ENCODE measurements at places on chromosomes 7 and 10. TPM values are rescaled to one million over a fixed set of nuclear protein-coding genes. Genes with fewer than 3 reads are reported as not detected.

The TMEM248 gene
- total RNA-seq: 61.1 TPM

The TRPV5 gene
- total RNA-seq: not detected

The CNOT4 gene
- 8.4 TPM for total RNA-seq

DNA sequence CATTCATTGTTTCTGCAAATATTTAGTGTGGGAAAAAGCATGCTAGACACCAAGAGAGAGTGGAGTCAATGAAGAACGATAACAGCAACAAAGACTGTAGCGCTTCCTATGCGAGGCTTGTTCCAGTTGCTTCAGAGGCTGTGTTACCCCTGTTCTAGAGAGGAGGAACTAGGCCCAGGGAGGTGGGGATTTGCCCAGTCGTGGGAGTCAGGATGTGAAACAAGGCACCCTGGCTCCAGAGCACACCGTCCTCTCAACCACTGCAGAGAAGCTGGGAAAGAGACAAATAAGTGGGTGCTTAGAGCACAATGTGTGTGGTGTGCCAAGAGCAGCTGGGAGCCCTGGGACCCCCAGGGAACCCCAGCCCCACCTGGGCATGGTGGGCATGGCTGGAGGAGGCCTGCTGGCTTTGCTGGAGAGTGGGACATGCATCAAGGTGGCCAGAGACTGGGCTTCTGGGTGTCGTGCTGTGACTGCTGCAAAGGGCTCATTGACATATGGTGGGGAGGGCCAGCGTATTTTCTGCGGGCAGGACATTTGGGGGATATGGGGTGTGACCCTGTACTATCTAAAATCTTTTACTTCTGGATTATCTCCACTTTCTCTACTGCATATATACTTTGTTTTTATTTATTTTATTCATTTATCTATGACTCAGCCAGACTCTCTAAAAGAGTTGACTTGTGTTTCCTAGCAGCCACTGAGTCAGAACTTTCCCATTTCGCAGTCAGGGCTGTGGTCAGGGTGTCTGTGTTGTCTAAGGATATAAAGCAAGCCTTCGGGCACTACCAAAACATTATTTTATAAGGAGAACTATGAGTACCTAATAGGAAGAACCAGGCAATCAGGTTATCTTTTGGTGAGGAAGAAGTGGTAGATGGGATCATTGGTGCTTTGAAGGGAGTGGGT is 95.4 kb downstream of the TCF7L2 start:
- peak overlapping the region; percentile 71 for H3K27ac ChIP-seq
- peaks cover 17% of the 10 kb centered on the region for H3K36me3 ChIP-seq
- no peaks in the 10 kb centered on the region for H3K27me3 ChIP-seq
- DNase-seq: peak; percentile 85

GRCh38 chr7:45196374-45196773 is 38.8 kb downstream of the RAMP3 start:
- no peaks in the 10 kb centered on the region for H3K36me3 ChIP-seq
- DNase-seq: no peak
- H3K4me1 ChIP-seq: no peaks in the 10 kb centered on the region
- H3K27me3 ChIP-seq: peaks cover 27% of the 10 kb centered on the region

DNA sequence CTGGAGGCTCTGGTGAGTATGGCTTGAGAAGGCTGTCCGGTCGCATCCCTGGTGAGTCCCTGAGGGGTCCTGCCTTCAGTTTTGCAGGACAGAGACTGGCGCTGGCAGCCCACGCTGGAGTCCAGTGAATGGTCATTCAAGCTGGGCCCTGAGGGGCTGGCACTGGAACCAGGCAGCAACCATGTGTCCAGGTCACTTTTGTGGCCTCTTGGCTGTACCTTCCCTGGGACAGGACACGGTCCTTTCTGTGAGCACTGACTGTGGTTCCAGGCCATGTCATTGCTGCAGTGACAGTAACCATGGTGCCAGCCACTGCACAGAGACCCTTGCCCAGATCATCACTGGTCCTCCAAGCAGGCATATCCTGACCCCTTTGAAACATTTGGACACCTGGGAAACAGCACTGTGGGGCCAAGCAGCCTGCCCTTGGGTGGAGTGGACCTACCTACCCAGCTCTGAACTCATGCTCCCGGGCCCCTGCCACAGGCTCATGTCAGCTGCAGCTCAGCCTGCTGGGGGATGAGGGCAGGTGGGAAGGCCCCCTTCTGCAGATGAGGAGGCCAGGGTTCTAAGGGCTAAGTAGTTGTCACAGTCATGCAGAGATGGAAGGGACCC is 72.1 kb downstream of the ADCY1 start:
- no peaks in the 10 kb centered on the region for H3K27me3 ChIP-seq
- no peak overlapping the region for H3K4me3 ChIP-seq
- no peak overlapping the region for H3K27ac ChIP-seq
- no peak for DNase-seq

GRCh38 chr7:42858570-42858969 is 53.3 kb downstream of the C7orf25 start:
- H3K4me1 ChIP-seq: peaks cover 16% of the 10 kb centered on the region
- no peak overlapping the region for H3K4me3 ChIP-seq
- no peaks in the 10 kb centered on the region for H3K27me3 ChIP-seq
- H3K36me3 ChIP-seq: no peaks in the 10 kb centered on the region
- peak; percentile 65 for DNase-seq
- H3K27ac ChIP-seq: no peak overlapping the region

- no peaks in the 10 kb centered on the region for H3K4me1 ChIP-seq
- no peaks in the 10 kb centered on the region for H3K36me3 ChIP-seq
- H3K27ac ChIP-seq: no peak within 1 kb of the TSS
- H3K4me3 ChIP-seq: peak within 1 kb of the TSS; percentile 67
- DNase-seq: no peak
- H3K27me3 ChIP-seq: peaks cover 47% of the 10 kb centered on the region
These were observed at the start of gene RELN for GRCh38 chr7:103989200-103989784. Gene RELN, minus strand, starts transcription at chr7:103989658. Its CDS starts 302 bp downstream, at chr7:103989356.

GRCh38 chr10:131925011-131925649 is 24.3 kb downstream of the PPP2R2D start:
- peaks cover 3% of the 10 kb centered on the region for H3K36me3 ChIP-seq
- H3K4me1 ChIP-seq: peaks cover 6% of the 10 kb centered on the region
- DNase-seq: peak; percentile 29

DNA sequence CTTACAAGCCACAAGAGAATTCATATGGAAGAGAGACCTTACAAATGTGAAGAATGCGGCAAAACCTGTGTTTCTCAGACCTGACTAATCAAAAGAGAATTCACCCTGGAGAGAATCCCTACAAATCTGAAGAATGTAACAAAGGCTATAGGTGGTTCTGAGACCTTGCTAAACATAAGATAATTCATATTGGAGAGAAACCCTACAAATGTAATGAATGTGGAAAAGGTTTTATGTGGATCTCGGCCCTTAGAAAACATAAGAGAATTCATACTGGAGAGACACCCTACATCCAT is 33.4 kb downstream of the ZNF727 start:
- no peaks in the 10 kb centered on the region for H3K36me3 ChIP-seq
- no peak overlapping the region for H3K27ac ChIP-seq
- no peak for DNase-seq
- H3K4me1 ChIP-seq: no peaks in the 10 kb centered on the region
- no peaks in the 10 kb centered on the region for H3K27me3 ChIP-seq
- H3K4me3 ChIP-seq: no peak overlapping the region

DNA sequence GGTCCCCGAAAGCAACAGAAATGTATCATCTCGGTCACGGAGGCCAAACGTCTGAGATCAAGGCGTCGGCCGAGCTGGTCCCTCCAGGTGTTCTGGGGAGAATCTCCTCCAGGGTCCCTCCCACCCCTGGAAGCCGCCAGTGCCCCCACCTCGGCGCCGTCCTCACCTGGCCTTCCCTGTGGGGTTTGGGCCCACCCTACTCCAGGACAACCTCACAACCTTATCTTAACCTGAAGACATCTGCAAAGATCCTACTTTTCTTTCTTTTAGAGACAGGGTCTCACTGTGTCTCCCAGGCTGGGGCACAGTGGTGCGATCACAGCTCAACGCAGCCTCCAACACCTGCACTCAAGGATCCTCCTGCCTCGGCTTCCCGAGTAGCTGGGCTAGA is 33.4 kb downstream of the ADAP1 start:
- H3K4me3 ChIP-seq: no peak overlapping the region
- DNase-seq: no peak
- H3K36me3 ChIP-seq: no peaks in the 10 kb centered on the region
- H3K27ac ChIP-seq: no peak overlapping the region
- H3K27me3 ChIP-seq: no peaks in the 10 kb centered on the region
- H3K4me1 ChIP-seq: peaks cover 15% of the 10 kb centered on the region

DNA sequence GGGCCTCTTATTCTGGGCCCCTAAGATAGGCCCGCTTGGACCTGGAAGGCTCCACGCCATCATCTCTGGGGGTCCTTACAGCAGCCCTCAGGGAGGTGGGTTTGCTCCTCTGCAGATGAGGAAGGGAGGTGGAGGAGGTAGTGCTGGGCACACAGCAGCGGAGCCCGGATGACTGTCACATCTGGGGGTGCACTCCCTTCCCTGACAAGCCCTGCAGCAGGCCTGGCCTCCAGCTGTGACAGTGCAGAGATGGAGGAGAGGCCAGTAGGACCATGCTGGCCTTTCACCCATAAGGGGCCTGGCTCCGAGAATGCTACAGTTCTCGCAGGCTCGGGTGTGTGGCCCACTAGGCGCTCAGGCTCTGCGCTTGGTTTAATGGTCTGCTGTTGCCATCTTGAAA is 9.2 kb downstream of the GDF2 start:
- H3K4me1 ChIP-seq: peaks cover 4% of the 10 kb centered on the region
- no peaks in the 10 kb centered on the region for H3K36me3 ChIP-seq
- peaks cover 5% of the 10 kb centered on the region for H3K27me3 ChIP-seq
- no peak overlapping the region for H3K4me3 ChIP-seq
- no peak for DNase-seq

Data from PC-3 (cell line).